ENCODE measurements at places on chromosomes 7 and 10.

DNA sequence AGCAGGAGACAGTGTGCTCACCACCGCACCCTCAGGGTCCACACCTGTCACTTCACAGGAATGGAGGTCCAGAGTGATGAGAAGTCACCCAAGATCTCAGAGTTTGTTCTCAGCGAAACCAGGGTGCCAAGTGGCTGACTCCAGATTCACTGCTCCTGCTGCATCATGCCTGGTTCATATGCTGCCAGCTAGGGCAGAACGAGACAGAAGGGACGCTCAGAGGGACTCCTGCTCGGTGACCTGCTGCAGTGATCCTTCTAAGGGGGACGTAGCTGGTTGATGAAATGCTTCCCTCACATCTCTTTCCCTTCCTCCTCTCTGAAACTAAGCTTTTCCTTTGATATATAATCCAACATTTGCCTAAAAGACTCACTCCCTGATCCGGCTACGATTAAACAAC, 248.5 kb downstream of the SFMBT2 start:
- no peak for DNase-seq

GRCh38 chr10:111273635-111274034, 196.8 kb downstream of the ADRA2A start:
- DNase-seq, result no peak

DNA sequence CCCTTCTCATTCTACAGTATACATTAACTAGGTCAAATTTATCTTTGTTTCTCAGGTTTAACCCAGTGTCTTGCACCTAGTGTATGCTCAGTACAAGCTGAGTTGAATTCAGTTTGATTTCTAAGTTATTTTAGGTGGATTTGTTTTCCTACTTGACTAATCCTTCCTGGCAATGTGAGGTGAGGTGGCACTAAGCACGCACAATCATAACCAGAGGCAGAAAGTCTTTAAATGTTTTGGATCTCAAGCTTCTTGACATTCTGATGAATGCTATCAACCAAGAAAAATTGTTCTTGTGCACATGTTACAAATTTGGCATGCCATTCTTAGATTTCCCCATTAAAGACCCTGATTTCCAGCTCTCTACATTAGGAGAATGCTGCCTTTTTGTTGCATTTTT, 3.2 kb downstream of the BZW2 start:
- no peak for DNase-seq

- no peak for DNase-seq
Measured at GRCh38 chr7:22725585-22725984, 1.4 kb upstream of the IL6 start.

DNA sequence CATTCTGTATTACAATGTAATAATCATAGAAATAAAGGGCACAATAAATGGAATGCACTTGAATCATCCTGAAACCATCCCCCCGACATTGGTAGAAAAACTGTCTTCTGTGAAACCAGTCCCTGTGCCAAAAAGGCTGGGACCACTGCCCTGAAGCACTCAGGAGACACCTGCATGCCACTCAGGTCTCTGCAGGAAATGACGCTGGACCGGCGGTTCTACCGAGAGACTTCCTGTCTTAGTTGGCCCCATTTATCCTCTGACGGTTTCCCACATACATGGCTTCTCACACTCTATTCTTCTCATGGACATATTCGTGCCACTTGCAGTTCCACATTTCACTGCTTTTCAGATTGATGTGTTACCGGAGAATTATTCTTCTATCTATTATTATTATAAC, 617.5 kb downstream of the SDK1 start:
- peak; percentile 15 for DNase-seq

DNA sequence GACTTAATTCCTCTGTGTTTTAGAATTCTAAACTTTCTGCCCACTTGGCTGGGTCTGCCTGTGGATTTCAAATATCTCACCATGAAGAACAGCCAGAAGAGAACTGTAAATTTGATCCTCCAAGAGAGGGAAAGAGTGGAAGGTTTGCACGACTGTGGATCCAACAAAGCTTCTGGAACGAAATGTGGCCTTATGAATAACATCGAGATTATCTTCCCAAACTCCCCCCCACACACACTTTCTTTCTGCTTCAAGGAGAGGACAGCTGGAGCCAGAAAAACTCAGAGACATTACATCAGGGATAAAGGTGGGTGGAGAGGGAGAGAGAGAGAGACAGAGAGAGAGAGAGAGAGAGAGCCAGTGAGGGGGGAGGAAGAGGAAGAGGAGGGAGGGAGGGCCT, 570.1 kb upstream of the MGMT start:
- DNase-seq, result no peak

GRCh38 chr10:119754085-119754484, 28.2 kb downstream of the INPP5F start:
- no peak for DNase-seq

DNA sequence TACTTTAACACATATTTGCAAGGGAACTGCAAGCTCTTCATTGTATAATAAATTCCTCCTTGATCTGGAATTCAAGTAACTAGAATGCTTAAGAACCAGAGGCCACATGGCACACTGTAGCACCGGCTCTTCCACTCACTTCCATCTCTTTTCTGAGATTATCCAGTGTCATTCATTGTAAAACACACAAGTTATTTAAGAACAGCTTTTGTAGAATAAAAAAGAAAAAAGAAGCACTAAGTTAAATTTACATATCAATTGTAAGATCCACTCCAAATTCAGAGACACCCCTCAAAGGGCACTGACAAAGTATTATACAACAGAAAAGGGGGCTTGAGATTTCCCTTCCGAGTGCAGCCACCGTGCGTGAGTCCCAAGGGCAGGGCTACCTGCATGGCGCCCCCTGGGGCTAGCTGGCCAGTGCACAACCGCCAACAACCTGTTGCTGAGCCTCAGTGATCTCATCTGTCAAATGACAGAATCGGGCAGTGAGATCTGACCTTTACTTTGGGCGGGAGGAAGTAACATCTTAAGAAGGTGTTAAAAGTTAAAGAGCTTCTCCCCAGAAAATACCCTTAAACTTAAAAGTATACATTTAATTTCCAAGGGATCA, 12.5 kb downstream of the GLI3 start:
- no peak for DNase-seq

GRCh38 chr10:77390481-77390891, 247.1 kb downstream of the KCNMA1 start:
- DNase-seq, result no peak

- no peak for DNase-seq
Measured at GRCh38 chr10:126731610-126731990, 61.1 kb upstream of the C10orf90 start.

- DNase-seq, result peak; percentile 67
Measured at GRCh38 chr7:101390901-101391301, 28.2 kb downstream of the COL26A1 start.

DNA sequence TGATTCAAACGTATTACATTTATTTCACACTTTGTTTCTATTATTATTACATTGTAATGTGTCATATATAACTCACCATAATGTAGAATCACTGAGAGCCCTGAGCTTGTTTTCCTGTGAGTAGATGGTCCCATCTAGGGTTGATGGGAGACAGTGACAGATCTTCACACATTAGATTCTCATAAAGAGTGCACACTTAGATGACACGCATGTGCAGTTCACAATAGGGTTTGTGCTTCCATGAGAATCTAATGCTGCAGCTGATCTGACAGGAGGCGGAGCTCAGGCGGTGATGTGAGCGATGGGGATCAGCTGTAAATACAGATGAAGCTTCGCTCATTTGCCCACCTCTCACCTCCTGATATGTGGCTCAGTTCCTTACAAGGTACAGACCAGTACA, 36.1 kb downstream of the BMPER start:
- DNase-seq, result no peak

- DNase-seq, result no peak
Measured at GRCh38 chr7:46099076-46099475, 178.0 kb upstream of the IGFBP3 start.

- DNase-seq, result no peak
Measured at GRCh38 chr7:28815369-28815927, 142.7 kb downstream of the TRIL start.

- DNase-seq, result no peak
Measured at GRCh38 chr7:39360766-39361165, 205.4 kb upstream of the YAE1 start.

DNA sequence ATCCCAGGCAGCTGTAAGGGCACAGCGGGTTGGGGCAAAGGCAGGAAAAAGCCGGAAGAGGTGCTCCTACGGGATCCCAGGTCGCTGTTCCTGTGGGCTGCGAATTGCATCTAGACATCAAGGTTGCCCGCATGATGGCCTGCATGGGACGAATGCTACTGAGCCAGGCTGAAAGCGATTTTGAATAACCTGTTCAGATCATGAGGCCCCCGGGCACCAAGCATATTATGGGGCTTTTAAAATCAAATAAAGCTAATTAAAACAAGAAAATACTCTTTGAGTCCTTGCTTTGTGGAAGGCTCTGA, 37.1 kb downstream of the CAMK2B start:
- DNase-seq, result no peak

- no peak for DNase-seq
Measured at GRCh38 chr10:116417821-116418220, 9.8 kb upstream of the PNLIPRP3 start.

- DNase-seq, result no peak
Measured at GRCh38 chr10:29026065-29026797, 262.6 kb upstream of the LYZL1 start.

- DNase-seq, result no peak
Measured at GRCh38 chr10:122767621-122768388, 68.2 kb upstream of the C10orf120 start.

DNA sequence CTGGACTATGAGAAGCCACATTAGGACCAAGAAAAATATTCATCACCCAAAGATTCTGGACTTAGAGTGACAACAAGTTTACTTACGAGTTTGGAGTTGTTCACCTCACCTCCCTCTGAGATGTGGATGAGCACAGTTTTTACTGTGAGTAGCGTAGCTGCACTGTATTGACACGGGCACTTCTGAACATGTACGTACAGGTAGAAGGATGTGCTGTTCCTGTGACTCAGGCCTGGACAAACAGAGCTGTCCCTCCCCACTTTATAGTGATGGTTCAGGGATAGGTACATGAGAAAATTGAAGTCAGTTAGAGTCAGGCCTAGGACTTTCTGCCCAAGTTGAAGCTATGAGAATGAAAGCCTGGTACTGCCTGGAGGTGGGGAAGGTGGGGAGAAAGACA, 80.9 kb upstream of the DYNC1I1 start:
- no peak for DNase-seq

DNA sequence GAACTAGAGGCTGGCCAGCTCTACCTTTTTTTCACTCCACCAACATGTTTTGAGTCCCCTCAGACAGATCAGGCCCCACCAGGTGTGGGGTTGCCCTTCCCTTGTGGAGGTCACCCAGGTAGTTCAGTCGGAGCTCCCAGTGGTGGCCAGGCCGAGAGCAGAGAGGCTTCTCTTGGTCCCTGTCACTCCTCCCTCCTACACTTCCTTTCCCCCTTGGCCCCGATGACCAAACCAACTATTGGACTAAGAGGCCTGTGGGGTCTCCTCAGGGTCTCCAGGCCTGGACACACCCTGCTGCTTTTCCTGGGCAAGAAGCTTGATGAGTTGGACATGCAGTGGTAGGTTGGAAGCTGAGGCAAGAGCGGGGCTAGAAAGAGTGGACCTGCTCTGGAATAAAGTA, 174.8 kb downstream of the ZNF248 start:
- DNase-seq, result no peak

DNA sequence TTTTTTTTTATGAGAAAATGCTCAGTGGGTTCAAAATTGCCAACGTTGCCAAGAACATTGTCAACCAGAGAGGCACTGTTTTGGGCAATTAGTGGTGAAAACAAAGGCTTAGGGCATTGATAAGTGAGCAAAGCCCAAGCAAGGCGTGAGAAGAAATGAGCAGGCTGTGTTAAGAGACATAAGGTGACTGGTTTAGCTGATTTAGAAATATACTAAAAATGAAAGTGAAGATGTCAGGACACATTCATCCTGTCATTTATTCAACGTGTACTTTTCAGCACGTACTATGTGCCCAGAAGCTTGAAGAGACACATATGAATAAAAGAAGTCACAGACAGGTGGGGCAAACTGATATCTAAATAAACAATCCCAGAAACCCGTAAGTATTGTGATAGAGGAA, 31.8 kb downstream of the AOAH start:
- DNase-seq, result no peak

- DNase-seq, result no peak
Measured at GRCh38 chr10:132713421-132714095, 72.4 kb downstream of the NKX6-2 start.

DNA sequence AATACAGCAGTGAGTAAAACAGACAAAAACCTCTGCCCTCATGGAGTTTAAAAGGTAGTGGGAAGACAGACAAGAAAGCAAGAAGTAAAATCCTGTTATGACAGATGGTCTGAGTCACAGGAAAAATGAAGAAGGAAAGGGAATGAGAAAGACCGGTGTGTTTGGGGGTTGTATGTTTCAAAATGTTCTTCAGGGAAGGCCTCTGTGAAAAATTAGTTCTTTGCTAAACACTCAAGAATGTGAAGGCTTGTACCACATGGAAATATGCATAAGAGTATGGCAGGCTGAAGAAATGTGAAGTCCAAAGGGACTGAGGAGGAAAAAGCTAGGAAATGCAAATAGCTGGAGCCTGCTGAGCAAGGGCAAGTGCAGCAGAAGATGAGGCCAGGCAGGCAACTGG, 315.9 kb upstream of the SEMA3A start:
- no peak for DNase-seq

DNA sequence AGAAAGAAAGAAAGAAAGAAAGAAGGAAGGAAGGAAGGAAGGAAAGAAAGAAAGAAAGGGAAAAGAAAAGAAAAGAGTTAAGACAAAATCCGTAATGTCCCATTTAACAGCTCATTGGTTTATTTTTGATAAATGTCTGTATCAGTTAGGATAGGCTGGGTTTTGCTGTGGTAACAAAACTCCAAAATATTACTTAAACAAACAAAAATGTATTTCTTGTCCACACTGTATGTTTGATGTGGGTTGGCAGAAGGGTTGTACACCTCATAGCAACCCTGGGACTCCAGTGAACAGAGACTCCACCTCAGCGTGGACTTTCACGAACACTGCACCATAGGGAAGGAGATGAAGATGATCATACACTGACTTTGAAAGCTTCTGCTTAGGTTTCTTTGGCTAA, 59.6 kb downstream of the PPP1R3C start:
- DNase-seq, result no peak

GRCh38 chr10:34291466-34292193, 523.5 kb downstream of the PARD3 start:
- DNase-seq, result no peak

- DNase-seq, result peak; percentile 58
Measured at GRCh38 chr10:30189238-30189580, 129.8 kb upstream of the JCAD start.

GRCh38 chr10:59587083-59587755, 122.4 kb downstream of the SLC16A9 start:
- no peak for DNase-seq

GRCh38 chr10:55212051-55212450, 411.0 kb upstream of the PCDH15 start:
- no peak for DNase-seq

- no peak for DNase-seq
Measured at GRCh38 chr7:37391791-37392672, 56.6 kb downstream of the ELMO1 start.

Data from Jurkat, Clone E6-1 (cell line).